ENCODE measurements at places on chromosomes 2 and 18.

DNA sequence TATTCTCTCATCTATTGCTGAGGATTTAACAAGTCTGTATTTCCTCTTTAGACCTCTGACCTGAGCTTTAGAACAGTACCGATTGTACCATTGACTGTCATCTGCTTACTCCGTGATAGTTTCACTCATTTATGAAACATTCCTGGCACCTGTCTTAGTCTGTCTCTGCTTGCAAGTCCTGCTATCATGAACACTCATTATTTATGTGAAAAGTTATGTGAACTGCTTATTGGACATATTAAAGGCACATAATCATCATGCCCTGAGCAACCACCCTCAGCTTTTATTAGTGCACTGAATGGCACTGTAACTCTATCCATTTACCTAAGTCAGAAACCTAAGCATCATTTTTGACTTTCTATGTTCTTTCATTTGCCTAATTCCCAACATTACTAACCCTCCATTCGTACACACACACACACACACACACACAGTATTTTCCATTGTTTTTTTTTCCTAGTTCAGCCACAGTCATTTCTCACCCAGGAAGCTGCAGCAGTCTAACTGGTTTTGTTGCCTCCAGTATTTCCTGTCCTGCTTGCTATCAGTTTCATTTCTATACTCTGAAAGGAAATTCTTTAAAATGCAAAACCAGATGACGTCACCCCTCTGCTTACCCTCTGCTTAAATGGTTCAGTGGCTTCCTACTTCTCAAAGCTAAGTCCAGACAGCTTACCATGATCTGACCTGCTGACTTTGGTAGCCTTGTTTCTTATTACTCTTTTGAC is 146.1 kb downstream of the HAUS1 start:
- peak; percentile 29 for DNase-seq

DNA sequence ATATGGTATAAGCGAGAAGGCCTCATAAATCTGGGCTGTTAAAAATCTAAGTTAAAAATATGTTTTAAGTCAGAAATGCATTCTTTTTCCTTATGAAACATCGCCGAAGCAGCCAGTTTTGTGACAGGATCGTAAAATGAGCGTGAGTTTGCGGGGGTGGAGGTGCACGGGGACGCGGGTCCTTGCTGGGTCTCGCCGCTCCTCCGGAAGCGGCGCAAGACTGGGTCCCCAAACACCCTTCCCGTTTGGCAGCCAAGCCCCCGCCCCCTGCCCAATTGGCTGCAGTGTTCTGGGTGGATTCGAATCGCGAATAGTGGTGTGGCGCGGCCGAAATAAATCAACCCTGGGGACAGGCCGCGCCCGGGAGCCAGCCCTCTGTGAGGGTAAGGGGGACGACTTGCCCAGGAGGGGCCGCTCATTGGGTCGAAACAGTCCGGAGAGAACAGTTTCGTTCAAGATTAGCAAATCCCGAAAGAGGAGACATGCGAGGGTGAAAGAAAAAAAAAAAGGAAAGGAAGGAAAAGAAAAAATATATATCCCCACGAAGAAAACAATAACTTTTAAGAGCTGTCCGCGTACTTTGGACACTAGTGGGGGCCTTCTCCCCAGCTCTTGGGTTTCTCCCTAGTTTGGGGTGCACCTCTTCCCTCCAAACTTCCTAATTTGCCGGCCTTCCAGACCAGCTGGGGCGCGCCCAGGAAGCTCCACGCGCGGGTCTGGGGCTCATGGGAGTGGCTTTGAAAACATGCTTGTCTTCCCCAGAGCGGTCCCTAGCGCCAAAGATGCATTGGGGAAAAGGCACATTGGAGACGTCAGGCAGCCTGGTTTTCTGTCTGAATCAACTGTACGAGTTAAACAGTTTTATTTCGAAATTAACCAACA is 3.1 kb upstream of the GATA6 start:
- no peak for DNase-seq

DNA sequence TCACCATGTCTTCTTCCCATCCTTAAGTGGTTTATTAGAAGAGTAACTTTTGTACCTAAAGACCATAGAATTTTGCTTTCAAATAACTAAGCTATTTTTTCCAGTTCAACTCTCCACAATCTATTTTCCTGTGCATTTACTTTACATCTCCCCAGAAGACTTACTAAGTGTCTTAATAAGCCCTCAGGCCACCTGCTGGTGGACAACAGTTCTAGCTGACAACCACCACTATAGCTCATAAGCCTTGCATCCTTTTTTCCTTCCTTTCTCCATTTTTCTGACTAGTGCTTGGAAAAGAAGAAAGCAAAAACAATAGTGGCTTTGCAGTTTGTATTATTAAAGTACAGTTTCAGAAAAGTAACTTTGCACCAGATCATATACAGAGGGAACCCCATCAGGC is 149.5 kb upstream of the TMEM200C start:
- DNase-seq, result no peak

DNA sequence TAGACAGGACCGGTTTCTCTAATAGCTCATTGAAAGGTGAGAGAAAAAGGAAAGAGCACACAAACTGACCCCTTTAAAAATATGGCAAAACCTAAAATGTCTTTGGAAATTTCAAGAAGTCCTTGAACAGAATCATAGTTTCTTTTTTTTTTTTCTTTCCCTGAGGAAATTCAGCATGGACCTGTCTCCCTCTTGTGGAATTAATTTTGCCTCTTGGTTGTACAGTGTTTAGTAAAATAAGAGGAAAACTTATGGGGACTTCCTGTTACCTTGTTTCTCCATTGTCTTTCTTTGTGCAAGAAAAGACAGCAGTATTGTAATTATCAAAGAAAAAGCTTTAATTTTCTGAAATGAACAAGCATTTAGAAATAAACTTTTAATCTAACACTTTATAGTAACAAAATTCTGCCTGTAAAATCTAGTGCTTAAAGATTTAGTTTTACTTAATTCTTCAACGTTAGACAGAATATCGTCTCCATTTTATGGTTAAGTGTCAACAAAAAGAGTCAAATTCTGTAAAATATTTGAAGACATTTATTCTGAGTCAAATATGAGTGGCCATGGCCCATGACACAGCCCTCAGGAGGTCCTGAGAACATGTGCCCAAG is 176.3 kb upstream of the NABP1 start:
- DNase-seq, result no peak

DNA sequence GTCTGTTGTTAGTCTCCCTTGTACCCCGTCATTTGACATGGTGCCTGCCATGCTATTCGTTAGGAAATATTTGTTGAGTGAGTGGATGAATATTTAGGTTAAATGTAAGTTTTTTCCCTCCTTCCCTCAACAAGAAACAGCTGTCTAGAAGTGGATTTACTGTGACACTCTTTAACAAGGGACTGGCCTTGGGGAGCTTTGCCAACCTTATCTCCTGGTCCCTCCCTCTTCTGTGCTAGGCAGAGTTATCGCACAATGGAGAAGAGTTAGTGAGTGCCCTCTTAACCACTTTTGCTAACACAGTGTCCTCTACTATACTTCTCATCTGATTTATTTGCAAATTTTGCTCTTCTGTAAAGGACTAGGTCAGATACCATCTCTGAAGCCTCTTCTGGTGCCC is 61.2 kb downstream of the DIS3L2 start:
- DNase-seq, result no peak

Data from activated naive CD4-positive, alpha-beta T cell treated with anti-CD3 and anti-CD28 coated beads, Interleukin-2, amount 50 U/mL, for 16 hours (primary cell).